ENCODE measurements at places on chromosomes 3 and 15.

- DNase-seq, result no peak
Measured at GRCh38 chr15:99108993-99109392, 4.1 kb downstream of the SYNM start.

- DNase-seq, result no peak
Measured at GRCh38 chr15:29078541-29078940, 191.1 kb downstream of the NSMCE3 start.

- no peak for DNase-seq
Measured at GRCh38 chr3:43892526-43892925, 201.8 kb downstream of the ABHD5 start.

- DNase-seq, result no peak
Measured at GRCh38 chr3:30749230-30749629, 142.8 kb downstream of the TGFBR2 start.

GRCh38 chr15:100859970-100860828, 19.4 kb upstream of the ALDH1A3 start:
- no peak for DNase-seq

DNA sequence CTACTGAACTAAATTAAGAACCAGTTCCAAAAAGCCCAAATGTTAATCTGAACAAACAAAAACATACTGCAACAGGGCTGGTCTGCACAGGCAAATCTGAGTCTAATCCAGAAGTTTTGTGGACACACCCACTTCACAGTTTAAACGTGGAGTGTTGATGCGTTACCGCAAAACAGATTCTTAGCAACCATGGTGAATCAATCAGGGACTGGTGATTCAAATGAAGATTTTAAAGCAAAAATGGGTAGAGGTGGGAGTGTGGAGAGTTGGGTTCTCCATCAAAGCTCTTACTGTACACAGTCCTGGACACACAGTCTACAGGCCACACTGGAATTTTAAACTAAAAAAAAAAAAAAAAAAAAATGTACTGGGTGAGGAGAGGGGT, 5.2 kb downstream of the ANXA2 start:
- DNase-seq, result no peak

DNA sequence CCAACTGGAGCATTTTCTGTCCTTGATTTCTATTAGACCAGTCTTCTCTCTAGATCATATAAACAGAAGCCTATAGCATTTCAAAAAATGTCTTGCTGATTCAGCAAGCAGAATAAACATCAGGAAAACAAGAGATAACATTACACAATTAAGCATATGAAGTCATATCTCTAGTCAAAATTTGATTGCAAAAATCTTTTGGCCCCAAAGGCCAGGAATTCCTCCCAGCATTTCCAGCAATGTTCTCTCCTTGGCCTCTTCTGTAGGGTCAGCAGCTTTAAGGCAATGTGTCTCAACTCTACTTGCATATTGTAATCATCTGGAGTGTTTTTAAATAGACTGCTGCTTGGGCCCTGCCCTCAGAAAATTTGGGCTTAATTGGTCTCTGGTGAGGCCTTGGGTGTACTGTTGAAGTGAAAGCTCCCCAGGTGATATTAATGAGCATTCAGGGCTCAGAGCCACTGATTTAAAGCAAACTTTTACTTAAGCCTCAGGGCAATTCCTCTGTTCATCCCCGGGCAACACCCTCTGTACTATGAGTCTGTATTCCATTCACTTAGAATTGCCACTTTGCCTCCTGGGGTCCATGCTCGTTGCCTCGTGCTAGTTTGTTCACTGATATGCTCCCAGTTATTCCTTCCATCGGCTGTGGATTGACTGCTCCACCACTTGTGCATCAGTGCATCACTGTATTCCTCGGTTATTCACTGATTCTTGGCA, 1072.6 kb downstream of the ROBO2 start:
- DNase-seq, result no peak

- DNase-seq, result no peak
Measured at GRCh38 chr3:22210693-22211092, 459.7 kb upstream of the ZNF385D start.

- peak; percentile 66 for DNase-seq
Measured at GRCh38 chr3:187318819-187319616, 27.5 kb upstream of the MASP1 start.

- DNase-seq, result no peak
Measured at GRCh38 chr3:110381992-110382391, 689.6 kb upstream of the NECTIN3 start.

DNA sequence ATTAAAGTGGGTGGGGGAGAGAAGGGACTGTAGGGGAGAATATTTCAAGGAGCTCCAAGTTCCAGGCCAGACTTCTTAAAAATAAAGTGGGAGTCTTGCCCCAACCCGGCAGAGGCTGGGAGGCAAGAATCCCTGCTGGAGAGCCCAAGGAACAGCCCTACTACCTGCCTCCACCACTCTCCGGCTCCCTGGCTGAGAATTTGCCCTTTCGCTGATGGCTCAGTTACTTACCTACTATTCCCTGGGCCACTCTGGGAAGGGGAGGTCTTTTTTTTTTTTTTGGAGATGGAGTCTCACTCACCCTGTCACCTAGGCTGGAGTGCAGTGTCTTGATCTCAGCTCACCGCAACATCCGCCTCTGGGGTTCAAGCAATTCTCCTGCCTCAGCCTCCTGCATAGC, 15.5 kb downstream of the MYL3 start:
- DNase-seq, result no peak

DNA sequence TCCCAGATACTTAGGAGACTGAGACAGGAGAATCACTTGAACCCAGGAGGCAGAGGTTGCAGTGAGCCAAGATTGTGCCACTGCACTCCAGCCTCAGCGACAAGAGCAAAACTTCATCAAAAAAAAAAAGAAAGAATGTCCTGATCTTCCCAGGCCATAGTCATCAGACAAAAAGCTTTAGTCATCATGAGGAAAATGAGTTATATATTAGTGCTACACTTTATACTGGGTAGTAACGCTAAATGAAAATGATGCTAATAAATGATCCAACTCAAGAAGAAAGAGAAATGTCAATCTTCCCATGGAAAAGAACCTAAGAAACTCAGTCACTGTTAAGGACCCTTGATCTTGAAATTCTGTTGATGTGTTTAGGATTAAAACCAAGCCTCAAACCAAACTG, 26.3 kb upstream of the TRIM59 start:
- DNase-seq, result no peak
